Activated CD4-positive, alpha-beta T cell treated with anti-CD3 and anti-CD28 coated beads for 36 hours (primary cell): ENCODE measurements at places on chromosomes 7 and 10.

DNA sequence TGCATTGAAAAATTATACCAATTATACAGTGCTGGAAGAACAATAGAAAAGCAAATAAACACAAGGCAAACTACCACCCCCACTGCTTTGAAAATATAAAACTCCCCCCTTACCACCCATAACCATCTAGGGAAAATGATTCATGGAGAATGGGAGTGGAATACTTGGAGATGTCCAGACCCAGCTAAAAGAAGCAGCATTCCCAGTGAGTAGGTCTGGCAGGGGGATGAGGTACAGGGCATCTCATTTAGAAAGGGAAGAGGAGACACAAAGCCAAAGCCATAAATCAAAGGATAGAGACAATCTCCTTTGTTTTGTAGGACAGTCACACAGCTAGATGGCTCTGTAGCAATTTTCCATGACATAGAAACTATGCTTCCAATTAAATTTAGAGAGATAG is 36.0 kb upstream of the DGKI start:
- DNase-seq: no peak

- no peak for DNase-seq
Observed at GRCh38 chr7:128379900-128380479, 18.5 kb upstream of the PRRT4 start.

DNA sequence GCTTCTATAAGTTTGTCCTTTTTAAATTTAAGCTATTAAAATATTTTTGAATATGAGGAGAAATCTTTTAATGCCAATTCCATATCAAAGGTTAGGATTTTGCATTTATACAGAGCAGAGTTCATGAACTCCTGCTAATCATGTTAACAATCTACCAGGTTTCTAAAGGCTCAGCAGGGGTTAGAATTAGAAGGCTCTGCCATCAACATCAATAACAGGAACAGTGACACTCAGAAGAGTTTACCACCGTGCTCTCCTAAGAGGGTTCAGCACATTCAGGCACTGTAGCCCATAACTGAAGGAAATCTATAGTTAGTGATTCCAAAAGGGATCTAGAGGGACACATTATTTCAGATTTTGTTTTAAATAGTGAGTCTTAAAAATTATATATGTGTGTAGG is 100.1 kb downstream of the HOXA1 start:
- no peak for DNase-seq

DNA sequence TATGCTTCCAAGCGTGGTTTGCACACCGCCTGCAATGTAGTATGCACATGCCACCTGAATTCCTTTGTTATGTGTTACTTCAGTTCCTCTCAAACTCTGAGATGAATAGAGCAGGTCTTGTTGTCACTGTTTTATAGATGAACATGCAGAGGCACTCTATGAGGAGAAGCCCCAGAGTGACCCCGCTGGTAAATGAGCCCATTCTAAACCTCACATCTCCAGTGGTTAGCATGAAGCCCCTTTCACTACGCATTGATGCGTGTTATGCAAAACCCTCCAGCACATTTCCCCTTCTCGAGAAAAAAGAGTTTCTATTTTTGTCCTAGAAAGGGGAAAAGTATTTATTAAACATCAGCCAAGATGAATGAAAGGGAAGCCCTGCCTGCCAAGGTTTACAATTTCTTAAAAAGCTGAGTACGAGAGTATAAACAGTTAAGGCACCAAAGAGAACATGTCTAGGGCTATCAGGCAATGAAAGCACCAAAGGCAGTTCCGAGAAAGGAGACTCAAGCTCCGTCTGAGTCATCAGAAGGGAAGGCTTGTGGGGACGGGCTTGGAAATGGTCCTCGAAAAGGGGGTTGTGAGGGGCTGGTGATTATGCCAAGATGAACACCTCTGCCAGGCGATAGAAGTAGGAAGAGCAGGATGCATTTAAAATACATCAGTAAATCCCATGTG is 58.7 kb upstream of the PFKP start:
- no peak for DNase-seq

- DNase-seq: no peak
Observed at GRCh38 chr7:16626388-16626787, 19.2 kb downstream of the ANKMY2 start.

DNA sequence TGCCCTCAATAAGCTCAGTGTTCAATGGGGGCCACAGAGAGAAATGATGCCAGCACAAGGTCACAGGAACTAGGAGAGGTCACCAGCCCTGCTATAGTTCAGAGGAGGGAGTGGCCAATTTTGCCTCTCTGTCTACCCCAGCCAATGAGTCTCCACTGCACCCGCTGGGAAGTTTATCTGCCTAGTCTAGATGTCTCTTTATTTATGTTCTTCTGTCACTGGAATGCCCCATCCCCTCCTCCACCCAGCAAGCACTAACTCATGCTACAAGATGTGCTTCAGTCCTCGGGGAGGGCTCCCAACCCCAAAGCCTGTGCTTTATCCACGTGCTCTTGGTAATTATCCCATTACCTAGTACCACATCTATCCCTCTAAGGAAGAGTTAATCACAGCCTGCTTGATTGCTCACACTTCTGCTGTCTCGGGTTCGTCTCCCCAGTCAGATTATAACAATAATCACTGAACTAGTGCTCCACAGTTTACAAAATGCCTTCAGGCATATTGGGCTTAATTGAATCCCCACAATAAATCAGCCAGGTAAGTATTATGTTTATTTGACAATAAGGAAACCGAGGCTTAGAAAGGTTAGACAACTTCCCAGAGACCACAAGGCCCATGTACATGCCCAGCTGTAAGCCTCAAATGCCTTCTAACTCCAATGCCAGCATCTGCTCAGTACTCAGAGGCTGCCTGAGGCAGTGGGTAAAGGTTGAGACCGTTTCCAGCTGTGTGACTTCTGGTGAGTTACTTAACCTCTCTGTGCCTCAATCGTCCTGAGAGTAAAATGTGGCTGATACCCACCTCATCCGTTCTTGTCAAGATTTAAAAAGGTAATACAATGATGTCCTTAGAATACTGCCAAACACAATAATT is 3.9 kb downstream of the HIP1 start:
- DNase-seq: no peak

- no peak for DNase-seq
Observed at GRCh38 chr10:108663587-108663986, 1259.7 kb downstream of the XPNPEP1 start.

GRCh38 chr10:77873536-77874380 is 52.8 kb downstream of the DLG5 start:
- peak; percentile 72 for DNase-seq

DNA sequence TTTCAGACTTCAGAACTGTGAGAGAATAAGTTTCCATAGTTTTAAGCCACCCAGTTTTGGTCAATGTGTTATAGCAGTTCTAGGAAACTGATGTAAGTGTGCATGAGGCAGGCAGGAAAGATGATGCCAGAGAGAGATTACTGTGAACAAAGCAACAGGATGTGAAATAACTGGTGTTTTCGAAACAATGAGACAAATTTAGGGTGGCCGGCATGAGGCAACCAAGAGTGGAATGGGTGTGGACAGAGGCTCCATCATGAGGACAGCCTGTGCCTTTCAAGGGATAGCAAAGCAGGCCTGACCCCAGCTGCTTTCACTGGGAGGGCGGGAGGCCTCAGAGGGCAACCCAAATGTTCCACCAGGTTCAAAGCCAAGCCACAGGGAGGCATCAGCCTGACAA is 67.3 kb upstream of the UCN3 start:
- DNase-seq: peak; percentile 48

DNA sequence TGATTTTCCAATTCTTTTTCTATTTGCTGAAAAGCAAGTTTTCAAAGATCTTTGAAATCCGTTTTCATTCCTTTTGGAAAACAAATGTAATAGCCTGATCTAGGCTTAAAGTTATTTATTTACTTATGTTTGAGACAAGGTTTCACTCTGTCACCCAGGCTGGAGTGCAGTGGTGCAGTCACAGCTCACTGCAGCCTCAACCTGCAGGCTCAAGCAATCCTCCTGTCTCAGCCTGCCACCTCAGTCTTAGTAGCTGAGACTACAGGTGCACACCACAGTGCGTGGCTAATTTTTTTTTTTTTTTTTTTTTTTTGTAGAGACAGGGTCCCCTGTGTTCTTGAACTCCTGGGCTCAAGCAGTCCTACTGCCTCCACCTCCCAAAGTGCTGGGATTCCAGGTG is 4.6 kb downstream of the ST7 start:
- DNase-seq: no peak

- DNase-seq: no peak
Observed at GRCh38 chr10:76403912-76404311, 972.5 kb downstream of the LRMDA start.

GRCh38 chr7:45574669-45575500 is 717 bp downstream of the ADCY1 start:
- peak; percentile 30 for DNase-seq

GRCh38 chr7:23894892-23895569 is 185.0 kb downstream of the STK31 start:
- DNase-seq: peak; percentile 27

- DNase-seq: peak; percentile 32
Observed at GRCh38 chr10:30742471-30742870, 112.9 kb upstream of the LYZL2 start.

DNA sequence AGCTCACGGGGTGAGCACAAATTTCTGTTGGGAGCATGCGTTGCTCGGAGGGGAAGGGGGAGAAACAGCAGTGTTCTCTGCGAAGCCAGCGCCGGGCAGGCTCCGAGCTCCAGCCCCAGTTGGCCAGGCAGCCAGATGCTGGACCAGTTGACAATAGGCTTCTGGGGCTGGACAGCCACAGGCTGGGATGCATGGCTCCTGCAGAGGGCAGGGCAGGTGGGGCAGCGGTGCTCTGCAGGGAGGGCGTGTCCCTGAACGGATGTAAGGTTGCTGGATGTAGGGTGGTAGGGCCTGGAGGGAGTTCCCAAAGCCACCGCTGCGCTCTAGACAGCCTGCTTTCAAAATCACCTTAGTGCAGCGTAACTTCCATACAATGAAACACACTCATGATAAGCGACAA is 574.9 kb downstream of the GLRX3 start:
- DNase-seq: no peak

DNA sequence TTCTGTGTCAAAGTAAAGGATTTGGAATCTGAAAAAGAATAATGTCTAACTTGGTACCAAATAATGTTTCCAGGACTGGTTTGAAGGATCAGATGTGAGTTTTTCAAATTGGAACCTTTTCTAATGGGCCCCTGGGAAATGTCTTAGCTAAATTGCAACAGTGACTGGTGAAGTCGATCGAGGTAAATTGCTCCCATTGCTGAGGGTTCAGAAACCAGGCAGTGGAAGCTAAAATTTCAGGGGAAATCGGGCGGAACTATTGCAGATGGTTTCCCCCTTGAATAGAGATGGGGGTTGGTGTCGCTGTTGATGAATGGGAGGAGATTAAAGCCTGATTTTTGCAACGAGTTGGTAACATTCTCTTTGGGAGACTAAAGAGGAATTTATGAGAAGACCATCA is 112.7 kb downstream of the SND1 start:
- DNase-seq: no peak

DNA sequence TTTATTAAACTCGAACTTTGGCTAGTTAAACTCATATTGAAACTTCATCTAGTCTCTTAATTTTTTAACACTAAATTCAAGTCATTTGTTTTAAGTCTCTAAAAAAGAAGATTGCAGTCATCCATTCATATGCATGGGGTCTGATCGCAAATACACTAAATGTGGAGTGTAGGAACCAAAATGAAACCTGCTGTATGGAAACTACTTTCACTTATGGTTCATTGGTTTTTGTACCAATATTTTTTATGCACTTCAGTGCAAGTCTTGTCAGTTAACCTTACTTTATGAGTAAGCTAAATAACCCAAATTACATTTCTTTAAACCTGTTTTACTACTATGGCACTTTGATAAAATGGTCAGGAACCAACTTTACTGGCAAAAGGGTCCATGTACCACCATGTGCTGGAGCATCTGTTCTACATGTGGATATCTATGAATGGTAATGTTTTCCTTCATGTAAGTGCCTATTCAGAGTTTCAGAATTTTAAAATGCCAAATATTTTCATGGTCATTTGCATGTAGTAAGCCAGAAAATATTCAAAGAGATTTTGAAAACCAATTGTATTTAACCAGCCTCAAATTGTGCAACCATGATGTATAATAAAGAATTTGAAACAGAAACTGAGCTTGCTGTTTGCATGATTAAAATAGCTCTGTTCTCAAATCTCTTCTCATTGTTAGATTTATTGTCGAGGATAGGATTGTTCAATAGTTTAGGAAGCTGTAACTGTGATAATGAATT is 7.6 kb upstream of the SUPV3L1 start:
- DNase-seq: no peak

GRCh38 chr7:47577321-47577919 is 4.5 kb downstream of the TNS3 start:
- DNase-seq: no peak

GRCh38 chr10:97582169-97582568 is 2.0 kb upstream of the HOGA1 start:
- DNase-seq: no peak

- DNase-seq: no peak
Observed at GRCh38 chr10:44311563-44312051, 73.3 kb downstream of the CXCL12 start.

- no peak for DNase-seq
Observed at GRCh38 chr10:123882681-123883445, 8.7 kb downstream of the CPXM2 start.

- no peak for DNase-seq
Observed at GRCh38 chr7:121796936-121797656, 75.9 kb upstream of the PTPRZ1 start.

GRCh38 chr10:6581778-6582228 is 1.7 kb upstream of the PRKCQ start:
- DNase-seq: peak; percentile 43

GRCh38 chr7:82286096-82286797 is 157.3 kb downstream of the CACNA2D1 start:
- no peak for DNase-seq

DNA sequence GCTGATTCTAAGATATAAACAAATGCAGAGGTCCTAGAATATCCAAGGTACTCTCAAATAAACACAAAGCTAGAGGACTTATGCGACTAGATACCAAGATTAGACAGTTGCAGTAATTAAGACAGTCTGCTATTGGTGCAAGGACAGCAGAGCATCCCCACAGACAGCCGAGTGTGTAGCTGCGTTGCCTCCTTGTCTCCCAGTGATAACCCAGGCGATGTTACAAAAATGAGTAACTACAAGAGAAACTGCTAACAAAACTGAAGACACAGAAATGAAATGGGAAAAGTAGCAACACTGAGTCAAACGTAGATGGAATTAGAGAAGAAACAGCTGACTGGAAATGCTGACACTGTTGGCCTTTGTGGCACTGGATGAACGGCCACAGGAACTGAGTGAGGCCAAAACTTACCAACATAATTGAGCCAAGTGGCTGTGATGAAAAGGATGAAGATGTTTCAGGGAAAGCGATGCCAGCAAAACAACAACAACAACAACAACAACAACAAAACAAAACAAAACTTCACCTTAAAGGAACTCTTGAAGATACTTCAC is 54.3 kb downstream of the BAIAP2L1 start:
- no peak for DNase-seq

- DNase-seq: no peak
Observed at GRCh38 chr7:11130601-11131000, 156.9 kb downstream of the PHF14 start.

- no peak for DNase-seq
Observed at GRCh38 chr10:113056441-113057021, 106.5 kb downstream of the TCF7L2 start.
